ENCODE measurements at places on chromosomes 1 and 21. TPM values are rescaled to one million over a fixed set of nuclear protein-coding genes. Genes with fewer than 3 reads are reported as not detected.

Gene INSRR
- not detected for total RNA-seq

Gene UBR4
- total RNA-seq, result 230 TPM

DNA sequence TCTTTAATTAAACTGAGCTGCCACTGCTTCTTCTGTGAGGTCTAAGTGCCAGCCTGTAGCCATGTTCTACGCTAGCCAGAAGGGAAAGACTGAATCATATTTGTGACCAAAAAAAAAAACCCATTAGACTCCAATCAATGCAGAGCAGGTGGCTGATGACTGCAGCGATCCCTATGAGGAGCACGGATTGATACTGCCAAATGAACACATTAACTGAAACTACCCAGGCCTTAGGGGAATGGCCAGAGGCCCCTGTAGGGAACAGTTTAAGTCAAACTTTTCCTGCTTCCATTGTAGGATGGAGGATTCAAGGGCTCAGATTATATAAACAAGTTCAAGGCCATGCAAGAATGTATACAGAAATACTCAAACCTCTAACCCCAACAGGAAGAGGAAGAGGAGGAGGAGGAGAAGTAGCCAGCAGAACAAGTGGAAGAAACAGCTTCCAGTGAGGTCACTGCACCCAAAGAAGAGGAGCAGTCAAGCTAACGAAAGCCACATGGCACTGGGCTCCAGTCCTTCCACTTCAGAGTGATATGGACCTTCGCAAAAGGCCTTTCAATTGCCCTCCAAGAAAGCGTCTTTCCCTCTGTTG, 328.3 kb downstream of the SMYD3 start:
- no peak for DNase-seq

DNA sequence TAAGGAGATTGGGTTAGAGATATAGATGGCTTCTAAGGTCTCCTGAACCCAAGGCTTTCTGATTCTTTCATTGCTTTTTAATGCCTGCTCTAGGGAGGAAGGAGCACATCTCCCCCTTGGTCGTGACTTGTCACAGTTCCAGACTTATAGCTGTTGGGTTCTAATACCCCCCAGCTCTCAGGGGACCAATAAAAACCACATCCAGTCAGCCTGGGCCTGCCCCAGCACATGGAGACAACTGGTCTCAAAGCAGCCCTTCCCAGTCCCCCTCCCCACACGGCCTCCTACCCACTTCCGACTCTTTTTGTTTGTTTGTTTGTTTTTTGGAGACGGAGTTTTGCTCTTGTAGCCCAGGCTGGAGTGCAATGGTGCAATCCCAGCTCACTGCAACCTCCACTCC, 23.3 kb downstream of the QSOX1 start:
- no peak for DNase-seq

DNA sequence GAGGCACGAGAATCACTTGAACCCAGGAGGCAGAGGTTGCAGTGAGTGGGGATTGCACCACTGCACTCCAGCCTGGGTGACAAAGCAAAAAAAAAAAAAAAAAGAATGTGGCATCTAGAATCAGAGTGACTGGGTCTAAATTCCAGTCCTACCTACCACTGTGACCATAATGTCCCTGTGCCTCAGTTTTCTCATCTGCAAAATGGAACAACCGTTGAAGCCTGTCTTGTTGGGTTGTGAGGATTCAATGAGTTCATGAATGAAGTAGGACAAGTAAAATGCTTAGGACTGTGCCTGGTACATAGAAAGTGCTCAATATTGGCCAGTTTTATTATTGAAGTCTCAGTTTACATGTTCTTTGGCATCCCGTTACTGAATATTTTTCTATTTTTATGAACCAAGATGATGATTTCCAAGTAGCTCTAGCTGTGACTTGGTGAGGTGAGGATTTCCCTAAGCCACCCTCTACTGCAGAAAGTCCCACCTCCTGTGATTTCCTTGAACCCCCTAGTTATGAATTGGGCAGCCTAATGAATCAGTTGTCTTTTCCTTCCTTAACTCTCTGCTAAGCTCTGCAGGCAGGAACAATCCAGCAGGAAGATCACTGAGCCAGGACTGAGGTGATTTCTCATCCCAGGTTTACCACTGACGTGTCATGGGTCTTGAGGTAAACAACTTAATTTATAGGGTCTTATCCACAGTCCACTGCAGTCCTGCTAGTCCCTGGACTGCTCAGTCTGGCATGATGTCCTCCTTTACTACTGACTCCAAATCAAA, 18.9 kb upstream of the MEAF6 start:
- DNase-seq, result no peak
